Frontal cortex (tissue), 4 donors: ENCODE measurements at places on chromosomes 7 and 10.

GRCh38 chr7:23662124-23662983, 17.6 kb upstream of the FAM221A start:
- DNase-seq: no peak

DNA sequence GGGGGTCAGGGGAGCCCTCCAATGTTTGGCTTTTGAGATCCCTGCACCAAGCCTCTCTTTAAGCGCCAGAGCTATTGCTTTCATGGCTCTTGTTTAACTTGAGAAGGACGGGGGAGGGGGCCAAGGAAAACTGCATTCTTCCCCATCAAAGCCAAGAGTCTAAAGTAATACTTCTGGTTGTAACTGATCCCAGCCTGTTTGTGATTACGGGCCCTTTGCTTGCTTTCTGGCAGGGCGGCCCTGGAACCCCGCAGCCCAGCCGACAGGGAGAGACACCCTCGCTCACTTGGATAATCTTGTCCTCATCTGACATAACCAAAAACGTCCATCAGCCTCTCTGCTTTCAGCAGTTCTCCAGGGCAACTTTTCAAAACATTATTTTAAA, 154.7 kb downstream of the NEURL1 start:
- no peak for DNase-seq

DNA sequence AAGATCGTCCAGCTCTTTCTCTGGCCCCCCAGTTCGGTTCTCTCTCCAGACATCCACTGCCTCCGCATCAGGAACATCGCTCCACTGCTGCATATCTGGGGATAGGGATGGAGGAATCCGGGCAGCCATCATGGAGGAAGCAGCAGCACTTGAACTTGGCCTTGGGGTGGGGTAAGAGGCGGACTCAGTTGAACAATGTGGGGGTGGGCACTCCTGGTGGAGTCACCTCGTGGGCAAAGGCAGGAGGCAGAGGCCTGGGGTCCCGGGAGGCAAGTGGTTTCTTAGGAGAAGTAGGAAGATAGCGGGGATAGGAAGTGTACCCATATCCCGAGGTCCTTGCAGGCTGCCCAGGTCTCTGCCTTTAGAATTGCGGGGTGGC, 98.3 kb downstream of the CHST15 start:
- no peak for DNase-seq

DNA sequence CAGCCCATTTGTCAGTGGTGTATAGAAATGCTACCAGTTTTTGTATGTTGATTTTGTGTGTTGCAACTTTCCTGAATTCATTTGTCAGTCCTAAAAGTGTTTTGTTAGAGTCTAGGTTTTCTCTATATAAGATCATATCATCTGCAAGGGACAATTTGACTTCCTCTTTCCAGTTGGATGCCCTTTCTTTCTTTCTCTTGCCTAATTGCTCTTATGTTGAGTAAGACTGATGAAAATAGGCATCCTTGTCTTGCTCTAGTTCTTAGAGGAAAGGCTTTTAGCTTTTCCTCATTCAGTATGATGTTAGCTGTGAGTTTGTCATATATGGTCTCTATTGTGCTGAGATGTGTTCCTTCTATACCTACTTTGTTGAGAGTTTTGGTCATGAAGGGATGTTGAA, 161.7 kb upstream of the TPK1 start:
- no peak for DNase-seq

DNA sequence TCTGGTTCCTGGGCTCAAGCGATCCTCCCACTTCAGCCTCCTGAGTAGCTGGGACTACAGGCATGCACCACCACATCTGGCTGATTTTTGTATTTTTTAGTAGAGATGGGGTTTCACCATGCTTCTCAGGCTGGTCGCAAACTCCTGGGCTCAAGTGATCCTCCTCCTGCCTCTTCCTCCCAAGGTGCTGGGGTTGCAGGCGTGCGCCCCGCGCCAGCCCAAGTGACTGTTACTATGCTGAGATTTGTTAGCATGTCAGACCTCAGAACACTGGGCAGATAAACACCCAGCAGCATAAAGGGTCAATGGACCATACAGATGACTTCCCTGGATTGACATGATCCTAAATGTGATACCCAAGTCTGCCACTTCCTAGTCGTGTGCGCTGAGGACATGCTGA, 59.9 kb upstream of the NMT2 start:
- DNase-seq: no peak

DNA sequence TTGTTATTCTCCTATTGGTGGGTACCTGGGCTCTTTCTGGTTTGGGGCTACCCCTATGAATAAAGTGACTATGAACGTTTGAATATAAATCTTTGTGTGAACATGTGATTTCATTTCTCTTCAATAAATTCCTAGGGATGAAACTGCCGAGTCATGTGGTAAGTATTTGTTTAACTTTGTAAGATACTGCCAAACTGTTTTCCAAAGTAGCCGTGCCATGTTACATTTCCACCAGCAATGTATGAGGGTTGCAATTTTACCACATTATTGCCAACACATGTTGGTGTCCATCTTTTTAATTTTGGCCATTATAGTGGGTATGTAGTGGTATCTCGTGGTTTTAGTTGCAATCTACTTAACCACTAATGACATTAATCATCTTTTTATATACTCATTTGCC, 94.7 kb downstream of the ZNRF2 start:
- DNase-seq: no peak

GRCh38 chr7:137975768-137976167, 26.1 kb downstream of the CREB3L2 start:
- DNase-seq: no peak

DNA sequence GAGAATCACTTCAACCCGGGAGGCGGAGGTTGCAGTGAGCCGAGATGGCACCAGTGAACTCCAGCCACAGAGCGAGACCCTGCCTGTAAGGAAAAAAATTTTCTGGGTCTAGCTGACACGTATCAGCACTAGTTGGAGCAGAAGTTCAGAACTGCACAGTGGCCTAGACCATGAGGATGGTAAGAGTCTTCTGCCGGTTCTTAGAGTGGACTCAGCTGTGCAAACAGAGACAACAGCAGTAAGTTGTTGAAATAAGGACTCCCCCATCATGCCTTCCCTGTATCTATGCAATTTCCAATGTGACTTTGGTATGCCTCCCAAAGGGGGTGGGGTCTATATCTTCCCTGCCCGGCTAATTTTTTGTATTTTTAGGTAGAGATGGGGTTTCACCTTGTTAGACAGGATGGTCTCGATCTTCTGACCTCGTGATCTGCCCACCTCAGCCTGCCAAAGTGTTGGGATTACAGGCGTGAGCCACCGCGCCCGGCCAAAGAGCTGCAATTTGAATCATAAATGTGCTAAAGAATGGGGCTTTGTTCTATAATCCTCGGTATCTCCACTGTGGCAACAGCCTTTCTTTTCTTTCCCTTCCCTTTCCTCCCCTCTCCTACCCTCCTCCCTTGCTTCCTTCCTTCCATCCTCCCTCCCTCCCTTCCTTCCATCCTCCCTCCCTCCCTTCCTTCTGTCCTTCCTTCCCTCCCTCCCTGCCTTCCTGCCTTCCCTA, 14.5 kb upstream of the RNF216 start:
- no peak for DNase-seq

DNA sequence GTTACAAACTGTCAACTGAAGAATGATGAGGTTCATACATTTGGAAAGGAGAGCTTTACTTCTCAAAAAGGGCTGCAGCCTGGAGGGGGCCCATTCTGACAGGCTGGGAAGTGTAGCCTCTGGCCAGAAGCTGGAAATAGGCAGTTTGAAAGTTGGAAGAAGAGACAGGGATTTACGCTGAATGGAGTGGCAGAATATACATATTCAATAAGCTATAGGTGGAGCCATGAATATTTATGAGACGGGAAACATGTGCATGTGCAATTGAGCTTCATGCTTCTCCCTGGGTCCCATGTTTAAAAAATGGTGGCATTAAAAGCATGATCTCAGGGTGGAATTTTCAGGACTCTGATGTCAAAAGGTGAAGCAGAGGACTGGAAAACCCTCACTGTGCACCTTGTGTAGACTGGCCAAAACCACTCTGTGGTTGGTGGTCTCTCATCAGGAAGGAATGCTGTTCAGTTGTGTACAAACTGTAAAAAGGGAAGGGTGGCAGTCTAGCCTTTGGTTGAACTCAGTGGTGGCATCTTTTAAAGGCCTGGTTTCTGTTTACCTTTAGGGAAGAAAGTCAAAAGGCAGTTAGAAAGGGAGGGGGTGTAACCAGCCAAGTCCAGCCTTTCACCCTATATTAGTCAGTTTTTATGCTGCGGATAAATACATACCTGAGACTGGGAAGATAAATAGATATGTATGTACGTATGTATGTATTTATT, 7.2 kb upstream of the ACTR3B start:
- no peak for DNase-seq

DNA sequence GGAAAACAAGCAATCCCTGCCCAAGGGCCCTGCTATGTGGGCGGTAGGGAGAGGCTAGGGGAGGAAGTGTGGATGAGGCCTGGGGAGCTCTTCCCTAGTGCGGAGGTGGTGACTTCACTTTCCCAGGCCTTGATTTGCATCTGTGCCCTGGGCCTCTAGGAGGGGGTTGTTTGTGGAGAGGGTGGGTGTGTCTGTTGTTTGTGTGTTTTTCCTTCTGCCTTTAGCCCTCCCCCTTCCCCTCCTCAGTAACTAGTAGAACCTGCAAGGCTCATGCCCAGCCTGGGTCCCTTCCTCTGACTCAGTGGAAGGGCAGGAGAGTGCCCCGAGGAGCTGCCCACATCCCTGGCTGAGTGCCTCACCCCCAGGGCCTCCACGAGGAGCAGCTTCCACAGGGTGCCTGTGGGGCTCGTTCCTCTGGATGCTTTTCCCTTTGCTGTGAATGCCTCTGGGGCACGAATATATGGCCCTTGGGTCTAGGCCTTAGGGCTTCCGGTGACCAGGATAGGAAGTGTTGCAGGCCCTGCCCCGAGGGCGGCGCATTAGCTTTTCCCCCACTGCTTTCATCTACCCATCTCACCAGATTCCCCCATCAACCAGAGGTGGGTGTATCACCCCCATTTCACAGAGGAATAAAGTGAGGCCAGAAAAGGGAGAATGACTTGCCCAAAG, 89.4 kb upstream of the DUSP5 start:
- DNase-seq: no peak

- no peak for DNase-seq
Observed at GRCh38 chr10:132912713-132913558, 29.4 kb downstream of the CFAP46 start.

GRCh38 chr10:105969884-105970377, 1194.6 kb downstream of the SORCS1 start:
- DNase-seq: no peak
